Heart left ventricle (tissue), 16 donors: ENCODE measurements at places on chromosomes 16 and 17. TPM values are rescaled to one million over a fixed set of nuclear protein-coding genes. Genes with fewer than 3 reads are reported as not detected.

Gene EVI2A
- 2.5 TPM for polyA plus RNA-seq

Gene KCNJ2
- 7.1 TPM for polyA plus RNA-seq

Gene C16orf96
- polyA plus RNA-seq = 0.04 TPM

DNA sequence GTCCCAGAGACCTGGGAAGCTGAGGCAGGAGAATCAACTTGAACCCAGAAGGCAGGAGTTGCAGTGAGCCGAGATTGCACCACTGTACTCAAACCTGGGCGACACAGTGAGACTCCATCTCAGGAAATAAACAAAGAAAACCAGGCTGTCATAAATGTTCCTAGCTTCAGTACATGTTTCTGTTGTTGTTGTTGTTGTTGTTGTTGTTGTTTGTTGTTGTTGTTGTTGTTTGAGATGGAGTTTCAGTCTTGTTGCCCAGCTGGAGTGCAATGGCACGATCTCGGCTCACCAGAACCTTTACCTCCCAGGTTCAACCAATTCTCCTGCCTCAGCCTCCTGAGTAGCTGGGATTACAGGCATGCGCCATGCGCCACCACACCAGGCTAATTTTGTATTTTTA, 452.5 kb downstream of the HS3ST3B1 start:
- DNase-seq = no peak

- no peak for DNase-seq
These were observed 27.8 kb downstream of the SLC38A8 start for GRCh38 chr16:84014570-84015327.

DNA sequence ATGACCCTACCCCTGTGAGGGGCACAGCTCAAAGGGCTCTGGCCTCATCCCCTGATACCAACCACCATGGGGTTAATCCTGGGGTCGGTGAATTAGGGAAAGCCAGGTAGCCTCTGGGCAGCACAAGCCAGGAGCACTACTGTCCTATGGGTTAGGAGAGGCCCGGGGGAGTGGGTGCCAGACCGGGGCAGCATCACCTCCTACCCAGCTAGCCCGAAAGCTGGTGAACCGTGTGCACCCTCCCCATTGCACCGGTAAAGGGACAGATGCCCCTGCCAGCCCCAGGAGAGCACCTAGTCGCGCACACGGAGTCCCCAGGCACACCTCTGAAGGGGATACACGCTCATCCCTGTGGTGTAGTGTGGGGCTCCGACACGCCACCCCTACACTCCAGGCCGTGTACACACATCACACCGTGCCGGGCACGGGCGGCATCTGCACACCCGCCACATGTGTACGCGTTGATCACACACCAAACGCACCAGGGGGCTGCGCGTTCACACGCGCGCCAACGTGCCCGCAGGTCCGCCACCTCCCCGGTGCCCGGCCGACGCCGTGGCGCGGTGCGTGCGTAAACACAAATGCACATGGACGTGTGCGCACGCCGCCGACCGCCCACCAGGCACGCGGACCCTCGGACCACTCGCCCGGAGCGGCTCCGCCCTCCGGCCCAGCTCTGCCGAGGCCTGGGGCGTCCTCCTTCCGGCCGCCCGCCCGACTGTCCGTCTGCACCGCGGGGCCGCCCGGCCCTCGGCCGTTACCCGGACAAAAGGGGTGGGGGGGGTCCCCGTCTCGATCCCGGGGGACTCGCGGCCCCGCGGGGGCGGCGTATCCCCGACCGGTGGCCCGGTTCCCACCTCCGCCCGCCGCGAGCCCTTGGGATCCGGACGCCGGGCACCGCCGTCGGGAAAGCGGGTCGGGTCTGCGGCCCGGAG, 785 bp downstream of the UBALD1 start:
- no peak for DNase-seq

DNA sequence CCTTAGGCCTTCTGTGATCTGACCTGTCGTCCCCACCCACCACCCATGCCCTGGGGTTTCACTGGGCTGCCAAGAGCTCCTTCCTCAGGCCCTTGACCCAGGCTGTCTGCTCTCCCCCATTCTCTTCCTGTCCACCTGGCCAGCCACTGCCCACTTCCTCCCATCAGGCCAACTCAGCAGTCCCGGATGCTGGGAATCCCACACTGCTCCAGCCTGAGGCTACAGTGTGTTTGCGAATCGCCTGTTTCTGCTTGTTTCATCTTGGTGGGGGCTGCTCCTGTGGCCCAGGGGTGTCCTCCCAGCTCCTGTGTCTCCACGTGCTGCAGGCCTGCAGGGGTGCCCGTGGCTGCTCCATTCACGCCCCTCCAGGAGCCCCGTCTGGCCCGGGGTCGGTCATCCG, 839 bp upstream of the METRN start:
- DNase-seq = no peak

DNA sequence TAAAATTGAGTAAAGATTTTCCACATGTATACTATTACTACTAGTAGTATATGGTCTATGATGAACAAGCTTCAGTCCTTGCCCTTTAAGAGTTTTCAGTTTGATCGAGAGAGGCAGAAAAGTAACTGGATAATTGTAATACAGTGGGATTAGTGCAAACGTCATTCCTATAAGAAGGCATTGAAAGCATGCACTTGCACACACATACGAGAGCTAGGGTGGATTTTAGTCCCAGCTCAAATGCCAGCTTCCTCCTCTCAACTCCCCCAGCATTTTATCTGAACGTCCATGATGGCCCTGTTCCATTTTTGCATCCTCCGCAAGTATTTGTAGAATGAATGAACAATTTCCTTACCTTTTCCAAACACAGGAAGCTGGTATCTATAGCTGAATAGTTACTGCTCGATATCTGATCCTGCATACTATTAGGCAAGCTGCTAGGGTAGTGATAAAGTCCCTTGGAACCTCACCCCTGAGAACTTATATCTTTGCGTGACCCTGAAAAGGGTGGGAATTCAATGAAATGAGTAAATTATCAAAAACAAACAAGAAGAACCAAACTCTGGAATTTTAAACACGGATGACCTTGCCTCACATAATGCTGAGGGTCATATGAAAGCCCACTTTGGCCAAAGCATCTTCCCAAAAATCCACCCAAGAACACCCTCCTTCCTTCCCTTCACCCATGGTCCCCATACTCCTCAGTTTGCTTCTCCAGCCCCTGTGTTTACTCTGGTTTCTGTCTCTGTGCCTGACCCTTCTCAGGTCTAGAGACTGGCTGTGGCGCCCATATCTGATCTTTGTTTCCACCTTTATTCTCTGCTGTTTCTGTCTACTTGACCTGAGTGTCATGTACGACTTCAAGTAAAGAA, 60.5 kb downstream of the TMEM100 start:
- no peak for DNase-seq
